Activated T-helper 9 cell treated with anti-CD3 and anti-CD28 coated beads, Interleukin-2, amount 50 U/mL, for 16 hours (primary cell): ENCODE measurements at places on chromosomes 12 and 14.

GRCh38 chr12:92621312-92621711, 81.5 kb upstream of the PLEKHG7 start:
- DNase-seq, result no peak

DNA sequence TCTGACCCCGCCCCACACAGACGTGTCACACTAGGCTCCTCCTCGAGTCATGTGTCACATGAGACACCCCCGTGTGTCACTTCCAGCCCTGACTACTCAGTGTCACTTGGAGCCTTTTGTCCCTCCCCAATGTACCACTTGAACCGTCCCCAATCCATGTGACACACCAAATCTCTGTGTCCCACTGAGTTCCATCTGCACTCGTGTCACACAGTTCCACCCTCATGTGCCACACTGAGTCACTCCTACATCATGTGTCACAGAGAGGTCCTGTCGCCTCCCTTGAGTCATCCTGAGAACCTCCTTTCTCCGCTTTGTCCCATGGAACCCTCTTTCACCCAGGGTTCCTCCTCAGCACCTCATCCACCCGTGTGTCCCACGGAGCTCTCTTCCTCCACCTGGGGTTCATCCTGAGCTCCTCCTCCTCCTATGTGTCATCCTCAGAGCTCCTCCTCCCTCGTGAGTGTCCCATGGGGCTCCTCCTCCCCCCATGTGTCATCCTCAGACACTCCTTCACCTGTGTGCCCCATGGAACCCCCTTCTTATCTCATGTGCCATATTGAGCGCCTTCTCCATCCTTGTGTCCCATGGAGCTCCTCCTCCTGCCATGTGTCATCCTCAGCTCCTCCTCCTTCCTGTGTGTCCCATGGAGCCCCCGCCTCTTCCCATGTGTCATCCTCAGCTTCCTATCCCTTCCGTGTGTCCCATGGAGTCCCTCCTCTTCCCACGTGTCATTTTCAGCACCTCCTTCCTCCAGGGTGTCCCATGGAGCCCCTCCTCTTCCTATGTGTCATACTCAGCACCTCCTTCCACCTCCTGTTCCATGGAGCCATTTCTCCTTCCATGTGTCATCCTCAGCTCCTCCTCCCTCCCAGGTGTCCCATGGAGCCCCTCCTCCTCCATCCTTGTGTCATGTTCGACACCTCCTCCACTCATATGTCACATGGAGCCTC, 32.0 kb downstream of the RTL1 start:
- DNase-seq, result no peak

DNA sequence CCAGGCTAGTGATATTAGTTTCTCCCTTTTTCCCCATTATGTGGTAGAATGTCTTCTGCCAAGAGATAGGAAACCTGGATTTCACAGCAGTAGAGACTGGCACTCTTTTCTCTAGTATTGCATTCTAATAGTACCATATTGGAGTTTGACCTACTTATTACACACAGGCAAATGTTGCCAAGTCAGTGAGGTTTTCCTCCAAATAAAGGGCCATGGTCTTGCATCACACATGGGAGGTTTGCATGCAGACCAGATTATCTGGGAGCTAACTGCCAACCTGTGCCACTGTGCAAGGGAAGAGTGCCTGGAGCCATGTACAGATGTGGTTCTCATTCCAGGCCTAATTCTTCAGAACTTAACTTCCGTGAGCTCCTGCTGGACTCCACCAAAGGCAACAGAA, 113.3 kb downstream of the ANO6 start:
- no peak for DNase-seq

GRCh38 chr12:16563504-16563903, 42.5 kb downstream of the LMO3 start:
- DNase-seq, result no peak

- no peak for DNase-seq
These were observed 18.7 kb downstream of the ANGEL1 start for GRCh38 chr14:76793956-76794355.

DNA sequence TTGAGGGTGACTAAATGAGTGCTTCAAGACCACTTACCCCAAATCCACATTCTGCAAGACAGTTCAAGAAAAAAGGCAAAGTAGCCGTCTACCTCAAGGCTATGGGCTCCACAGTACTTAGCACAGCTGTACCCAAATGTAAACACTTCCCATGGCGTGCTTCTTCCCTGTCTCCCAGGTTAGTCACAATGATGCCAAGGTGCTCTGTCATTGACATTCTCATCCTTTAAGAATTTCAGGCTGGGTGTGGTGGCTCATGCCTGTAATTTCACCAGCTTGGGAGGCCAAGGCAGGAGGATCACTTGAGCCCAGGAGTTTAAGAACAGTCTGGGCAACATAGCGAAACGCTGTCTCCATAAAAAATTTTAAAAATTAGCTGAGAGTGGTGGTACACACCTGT, 51.2 kb upstream of the CERS5 start:
- DNase-seq, result no peak

- no peak for DNase-seq
These were observed 608.4 kb downstream of the FSCB start for GRCh38 chr14:43898687-43899086.
